HAP-1 (cell line): ENCODE measurements at places on chromosomes 3 and 15.

DNA sequence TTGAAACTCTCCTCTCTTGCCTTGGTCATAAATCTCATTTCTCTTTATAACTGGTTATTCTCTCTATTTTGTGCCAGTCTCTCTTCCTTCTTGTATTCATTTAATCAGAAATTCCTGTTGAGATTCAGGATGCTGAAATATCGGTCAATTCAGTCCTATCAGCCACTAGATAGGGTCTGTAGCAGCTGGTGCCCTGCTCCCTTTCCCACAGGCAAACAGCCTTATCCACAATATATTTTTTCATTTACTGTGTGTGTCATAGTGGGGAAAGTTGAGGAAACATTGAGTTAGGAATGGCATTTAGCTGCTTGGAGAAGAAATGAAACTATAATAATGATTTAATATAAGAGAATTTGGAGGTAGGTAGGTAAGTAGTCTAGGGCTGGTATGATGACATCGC, 146.3 kb downstream of the RBPMS2 start:
- DNase-seq: no peak

GRCh38 chr3:127455541-127456450, 134.7 kb downstream of the TPRA1 start:
- DNase-seq: peak; percentile 66

DNA sequence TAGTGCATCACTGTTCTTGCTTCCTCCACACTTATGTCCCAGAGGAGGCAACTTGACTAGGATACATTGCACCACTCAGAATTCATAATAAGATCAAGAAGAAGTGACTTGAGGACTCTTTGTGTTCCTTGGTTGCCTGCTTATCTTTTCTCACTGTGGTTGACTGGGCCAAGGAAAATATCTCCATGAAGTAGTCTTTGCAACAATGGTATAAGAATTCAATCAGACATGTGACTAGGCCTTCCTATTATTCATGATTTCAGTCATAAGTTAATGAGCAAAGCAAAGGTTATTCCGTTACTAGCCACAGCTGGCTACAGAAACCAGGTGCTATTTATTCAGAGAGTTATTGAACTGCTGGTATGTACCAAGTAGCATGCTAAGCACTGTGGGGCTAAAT, 359.3 kb downstream of the RORA start:
- DNase-seq: no peak

DNA sequence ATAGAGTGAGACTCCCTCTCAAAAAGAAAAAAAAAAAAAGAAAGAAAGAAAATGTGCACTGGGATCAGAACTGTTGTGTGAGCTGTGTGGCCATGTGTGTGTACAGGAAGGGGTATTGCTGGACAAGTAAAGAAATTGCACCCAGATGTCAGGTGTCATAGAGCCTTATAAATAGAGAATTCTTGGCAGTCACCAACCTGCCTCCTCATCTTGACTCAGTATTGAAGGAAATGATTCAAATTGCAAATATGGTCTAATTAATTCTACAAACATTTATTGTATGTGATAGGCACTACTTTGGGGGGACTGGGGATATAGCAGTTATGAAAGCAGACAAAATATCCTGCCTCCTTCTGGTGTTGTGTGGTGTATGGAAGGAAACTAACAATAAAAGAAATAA, 243.8 kb upstream of the TTC14 start:
- no peak for DNase-seq

DNA sequence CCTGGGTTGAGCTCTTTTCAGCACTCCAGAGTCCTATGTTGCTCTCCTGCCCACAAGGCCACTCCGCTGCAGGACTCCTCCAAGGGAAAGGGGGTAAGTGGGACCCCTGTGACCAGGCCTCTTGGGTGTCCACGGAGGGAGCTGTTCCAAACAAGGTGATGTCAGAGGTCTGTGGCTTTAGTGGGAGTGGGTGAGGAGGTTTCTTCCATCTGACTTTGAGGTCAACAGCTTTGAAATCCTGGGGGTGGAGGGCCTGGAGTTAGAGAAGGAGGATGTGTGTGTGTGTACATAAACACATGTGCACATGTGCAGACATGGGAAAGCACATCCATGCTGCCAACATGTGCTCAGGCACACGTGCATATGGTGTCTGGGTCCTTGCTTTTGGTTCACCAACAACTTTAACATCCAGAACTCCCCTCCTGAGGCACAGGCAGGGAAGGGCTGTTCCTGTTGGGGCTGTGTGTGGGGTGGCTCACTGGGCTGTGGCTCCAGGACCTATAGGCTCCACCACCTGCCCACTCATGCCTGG, 51.4 kb upstream of the TMEM115 start:
- no peak for DNase-seq

DNA sequence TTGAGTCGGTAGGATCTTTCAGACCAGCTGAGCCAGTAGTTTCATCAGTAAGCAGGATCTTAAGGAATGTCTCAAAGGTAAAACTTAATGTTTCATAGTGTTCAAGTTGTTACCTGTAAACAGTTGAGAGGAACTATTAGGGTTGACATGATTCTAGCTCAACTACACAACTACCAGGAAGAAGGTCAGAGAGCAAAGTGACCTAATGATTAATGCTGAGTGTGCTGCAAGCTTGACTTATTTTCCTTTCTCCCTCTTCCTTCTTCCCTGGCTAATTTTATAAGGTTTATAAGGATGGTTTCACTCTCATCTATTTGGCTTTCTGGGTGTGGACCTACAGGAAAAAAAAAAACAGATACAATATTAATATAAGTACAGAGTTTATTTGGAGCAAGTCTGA, 30.2 kb upstream of the LHFPL4 start:
- no peak for DNase-seq

DNA sequence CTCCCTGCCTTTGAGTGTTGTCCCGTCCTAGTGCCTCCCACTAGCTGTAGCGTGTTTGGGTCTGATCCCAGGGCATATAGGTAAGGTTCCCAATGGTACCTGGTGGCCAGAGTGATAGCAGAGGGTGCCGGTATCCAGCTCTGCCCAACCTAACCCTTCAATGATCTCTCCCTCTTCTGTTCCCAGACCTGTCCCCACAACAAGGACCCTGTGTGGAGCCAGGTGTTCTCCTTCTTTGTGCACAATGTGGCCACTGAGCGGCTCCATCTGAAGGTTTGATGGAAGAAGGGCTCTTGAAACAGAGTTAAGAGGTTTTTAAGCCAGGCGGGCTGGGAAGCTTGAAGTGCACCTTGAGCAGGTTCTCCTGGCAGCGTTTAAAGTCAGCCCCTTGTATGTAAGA, 35.5 kb downstream of the ESYT3 start:
- no peak for DNase-seq

DNA sequence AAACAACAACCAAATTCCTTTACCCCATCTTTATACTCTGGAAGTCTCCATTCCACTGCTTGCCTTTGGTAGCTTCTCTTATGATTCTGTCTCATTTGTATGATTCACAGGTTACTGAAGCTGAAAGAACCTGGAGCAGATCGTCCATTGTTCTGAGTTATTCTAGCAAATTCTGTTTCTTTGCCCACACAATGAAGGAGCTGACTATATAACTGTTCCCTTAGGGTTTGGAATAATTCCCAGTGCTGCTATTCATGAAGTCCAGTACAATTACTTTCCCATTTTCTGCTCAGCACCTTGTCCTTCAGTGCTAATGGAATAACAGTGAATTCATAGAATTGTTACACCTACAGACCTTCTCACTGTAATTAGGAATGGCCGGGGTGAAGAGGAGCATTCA, 167.8 kb downstream of the CHST2 start:
- DNase-seq: peak; percentile 5

DNA sequence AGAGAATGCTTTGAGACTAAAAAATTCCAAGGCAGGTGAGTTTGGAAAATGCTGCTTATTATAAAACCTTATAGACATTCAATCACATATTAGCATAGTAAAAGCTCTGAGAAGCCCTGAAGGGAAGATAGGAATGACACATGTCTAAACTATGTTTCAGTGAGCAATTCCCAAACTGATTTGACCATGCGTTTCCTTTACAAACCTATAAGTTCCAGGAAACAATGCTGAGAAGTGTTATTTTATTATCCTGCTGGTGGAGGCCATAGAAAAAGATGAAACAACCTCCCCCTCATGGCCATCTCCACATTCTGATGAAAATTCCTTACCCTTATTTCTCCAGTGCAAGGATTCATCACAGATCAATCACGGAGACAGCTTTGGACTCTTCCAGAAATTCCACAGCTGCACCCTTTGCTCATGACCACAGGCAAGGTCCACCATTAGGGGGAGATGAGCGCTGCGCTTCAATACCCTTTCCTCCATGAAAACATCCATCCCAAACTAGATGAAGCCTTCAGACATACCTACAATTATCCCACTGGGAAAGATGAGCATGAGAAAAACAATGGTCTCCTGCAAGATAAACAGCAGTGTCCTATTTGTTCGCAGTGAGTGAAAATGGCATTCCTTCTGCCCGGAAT, 372.1 kb downstream of the MAGI1 start:
- peak; percentile 37 for DNase-seq

GRCh38 chr3:8827641-8828040, 58.2 kb upstream of the OXTR start:
- no peak for DNase-seq

DNA sequence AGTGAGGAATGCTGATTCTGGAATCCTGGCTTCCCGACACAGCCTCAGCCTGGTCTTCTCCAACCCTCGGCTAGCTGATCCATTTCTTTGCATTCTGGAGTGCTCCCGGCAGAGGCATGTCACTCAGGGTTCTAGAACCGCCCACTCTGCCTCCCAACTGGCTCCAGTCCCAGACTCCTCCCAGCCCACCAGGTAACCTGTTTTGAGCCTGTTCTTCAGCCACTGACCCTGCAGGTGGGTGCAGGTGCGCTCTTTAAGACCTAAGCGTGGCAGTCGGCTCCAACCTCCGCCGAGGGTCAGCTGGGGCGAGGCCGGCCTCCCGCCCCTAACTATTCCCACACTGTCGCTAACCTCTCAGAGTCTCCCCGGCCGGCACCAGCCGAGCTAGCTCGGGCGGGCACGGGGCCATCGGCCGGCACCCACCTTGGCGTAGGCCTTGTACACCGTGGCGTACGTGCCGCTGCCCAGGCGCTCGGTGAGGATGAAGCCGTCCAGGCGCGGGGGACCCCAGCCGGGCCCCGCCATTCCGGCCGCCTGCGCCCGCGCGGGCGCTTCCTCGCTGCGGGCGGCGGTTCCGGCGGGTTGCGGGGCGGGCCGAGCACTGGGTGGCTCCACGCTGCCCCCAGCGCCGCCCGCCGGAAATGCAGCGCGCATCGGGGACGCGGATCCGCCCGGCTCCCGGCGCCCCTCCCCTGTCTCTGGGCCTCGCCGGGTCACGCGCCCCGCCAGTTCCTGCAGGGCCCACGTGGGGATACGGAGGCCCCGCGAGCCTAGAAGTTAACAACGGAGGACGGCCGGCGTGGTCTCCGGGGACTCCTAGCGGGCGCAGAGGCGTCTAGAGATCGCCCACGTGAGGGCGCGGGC, at the start of gene ULK3:
Gene ULK3 (minus strand): TSS at position 576 of the 864 bp plus-strand sequence. CDS start 51 bp downstream, at position 525.
- DNase-seq: peak; percentile 98

DNA sequence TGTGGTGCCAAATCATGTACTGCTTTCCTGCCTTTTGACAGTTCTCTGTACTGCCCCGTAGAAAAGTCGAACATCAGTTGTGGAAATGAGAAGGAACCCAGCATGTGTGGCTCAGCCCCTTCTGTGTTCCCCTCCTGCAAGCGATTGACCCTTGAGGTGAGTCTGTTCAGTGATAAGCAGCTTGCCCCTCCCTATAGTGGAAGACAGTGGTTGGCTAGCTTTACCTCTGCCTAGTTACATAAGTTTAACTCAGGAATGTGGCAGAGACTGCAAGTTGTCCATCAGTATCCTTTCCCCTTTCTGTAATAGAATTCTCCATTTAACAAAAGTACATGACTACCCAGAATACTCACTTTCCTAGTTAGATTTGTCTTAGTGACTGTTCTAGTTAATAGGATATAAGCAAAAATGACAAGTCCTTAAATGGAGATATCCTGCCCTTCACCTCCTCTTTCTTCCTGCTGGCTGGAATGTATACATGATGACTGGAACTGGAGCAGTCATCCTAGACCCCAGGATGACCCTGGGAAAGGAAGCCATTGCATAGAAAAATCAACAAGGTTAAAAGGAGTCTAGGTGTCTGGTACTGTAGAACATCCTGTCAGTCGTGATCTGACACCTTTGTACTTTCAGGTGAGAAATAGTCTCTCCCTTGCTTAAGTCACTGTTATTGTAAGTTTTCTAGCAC, 10.6 kb downstream of the SETMAR start:
- DNase-seq: no peak

- no peak for DNase-seq
Measured at GRCh38 chr3:135192929-135193328, 397.9 kb downstream of the EPHB1 start.

- DNase-seq: no peak
Measured at GRCh38 chr15:48458876-48459275, 127.6 kb downstream of the DUT start.

- DNase-seq: no peak
Measured at GRCh38 chr3:67123914-67124313, 125.8 kb downstream of the KBTBD8 start.
